ENCODE measurements at places on chromosomes 12 and 14.

DNA sequence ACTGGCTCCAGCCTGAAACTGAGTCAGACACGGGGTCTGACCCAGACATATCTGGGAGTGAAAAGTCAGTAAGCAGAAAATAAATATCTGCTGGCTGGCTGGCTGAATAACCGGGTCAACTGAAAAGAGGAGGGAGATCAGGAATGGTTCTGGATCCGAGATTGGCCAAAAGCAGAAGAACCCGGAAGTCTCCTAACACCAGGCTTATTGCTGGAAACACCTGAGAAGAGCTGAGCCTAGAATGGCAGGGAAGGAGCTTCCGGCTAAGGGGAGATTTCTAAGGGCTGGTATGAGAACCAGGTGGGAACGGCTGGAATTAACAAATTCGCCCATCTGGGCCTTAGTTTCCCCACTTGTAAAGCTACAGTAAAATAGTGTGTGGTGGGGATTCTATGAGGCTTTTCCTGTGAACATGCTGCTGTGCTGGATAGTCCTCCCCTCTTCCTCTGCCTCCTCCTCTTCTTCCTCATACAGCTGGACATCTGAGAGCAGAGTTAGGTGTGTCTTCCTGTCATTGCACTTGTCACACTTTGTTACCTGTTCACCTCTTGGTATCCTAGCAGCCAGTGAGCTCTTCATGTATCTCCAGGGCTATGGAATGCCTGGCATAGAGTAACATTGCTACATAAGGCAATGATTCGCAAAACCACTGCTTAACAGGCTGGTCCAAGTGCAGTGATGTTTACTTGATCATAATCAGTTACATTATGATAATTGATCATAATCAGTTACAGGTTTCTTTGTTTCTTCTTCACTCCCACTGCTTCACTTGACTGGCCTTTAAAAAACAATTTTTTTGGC lies 2.0 kb upstream of the SHMT2 start:
- DNase-seq, result no peak

GRCh38 chr12:114700392-114701103 lies 16.6 kb upstream of the TBX3 start:
- DNase-seq, result no peak

GRCh38 chr12:68980476-68981212 lies 47.7 kb upstream of the CPM start:
- no peak for DNase-seq

DNA sequence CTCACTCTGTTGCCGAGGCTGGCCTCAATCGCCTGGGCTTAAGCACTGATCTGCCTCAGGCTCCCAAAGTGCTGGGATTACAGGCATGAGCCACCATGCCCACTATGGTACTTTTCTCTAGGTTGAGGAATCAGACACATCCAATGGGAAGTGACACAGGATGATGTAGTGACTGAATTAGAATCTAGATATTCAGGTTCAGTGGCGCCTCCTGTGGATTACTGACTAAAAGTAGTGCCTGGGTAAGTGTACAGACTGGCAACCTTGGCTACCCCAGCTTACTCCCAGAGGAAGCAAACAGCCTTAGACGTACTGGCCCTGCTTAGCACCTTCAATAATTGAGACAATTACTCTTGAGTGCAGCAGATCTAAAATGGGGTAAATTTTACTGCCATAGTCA lies 22.8 kb downstream of the GALNT8 start:
- no peak for DNase-seq

GRCh38 chr12:57897286-57897974 lies 43.9 kb upstream of the ATP23 start:
- DNase-seq, result no peak

- DNase-seq, result no peak
These were observed 51.3 kb upstream of the PTCSC3 start for GRCh38 chr14:36227802-36228201.

GRCh38 chr12:46558677-46559076 lies 186.1 kb upstream of the SLC38A2 start:
- DNase-seq, result no peak

DNA sequence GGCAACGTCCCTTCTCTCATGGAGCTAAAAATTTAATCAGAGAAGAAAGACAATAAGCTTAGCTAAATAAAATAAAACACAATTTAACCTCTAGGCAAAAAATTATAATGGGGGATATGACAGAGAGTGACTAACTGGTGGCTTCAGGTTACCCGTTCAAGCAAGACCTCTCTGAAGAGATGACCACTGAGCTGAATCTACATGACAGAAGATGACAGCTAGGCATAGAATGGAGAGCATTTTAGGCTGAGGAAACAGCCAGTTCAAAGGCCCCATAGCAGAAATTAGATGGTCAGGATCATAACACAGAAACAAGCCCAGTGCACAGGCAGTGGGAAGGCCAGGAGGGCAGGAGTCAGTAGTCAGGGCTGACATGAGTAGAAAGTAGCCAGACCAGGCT lies 1094.3 kb downstream of the VRK1 start:
- DNase-seq, result no peak

GRCh38 chr14:29953501-29953900 lies 25.9 kb upstream of the PRKD1 start:
- DNase-seq, result no peak

GRCh38 chr14:102351023-102351422 lies 11.7 kb downstream of the CINP start:
- DNase-seq, result no peak

GRCh38 chr14:103091041-103091882 lies 3.3 kb upstream of the EXOC3L4 start:
- DNase-seq, result no peak

- no peak for DNase-seq
These were observed 696.6 kb downstream of the DIO2 start for GRCh38 chr14:79514700-79515099.

GRCh38 chr12:5948696-5949095 lies 3.6 kb upstream of the ANO2 start:
- DNase-seq, result no peak

- DNase-seq, result no peak
These were observed 303.9 kb upstream of the SYT1 start for GRCh38 chr12:78560633-78561032.

Measured in NCI-H1105 (cell line).